Right renal pelvis (tissue), 4 donors: ENCODE measurements at places on chromosomes 4 and X.

DNA sequence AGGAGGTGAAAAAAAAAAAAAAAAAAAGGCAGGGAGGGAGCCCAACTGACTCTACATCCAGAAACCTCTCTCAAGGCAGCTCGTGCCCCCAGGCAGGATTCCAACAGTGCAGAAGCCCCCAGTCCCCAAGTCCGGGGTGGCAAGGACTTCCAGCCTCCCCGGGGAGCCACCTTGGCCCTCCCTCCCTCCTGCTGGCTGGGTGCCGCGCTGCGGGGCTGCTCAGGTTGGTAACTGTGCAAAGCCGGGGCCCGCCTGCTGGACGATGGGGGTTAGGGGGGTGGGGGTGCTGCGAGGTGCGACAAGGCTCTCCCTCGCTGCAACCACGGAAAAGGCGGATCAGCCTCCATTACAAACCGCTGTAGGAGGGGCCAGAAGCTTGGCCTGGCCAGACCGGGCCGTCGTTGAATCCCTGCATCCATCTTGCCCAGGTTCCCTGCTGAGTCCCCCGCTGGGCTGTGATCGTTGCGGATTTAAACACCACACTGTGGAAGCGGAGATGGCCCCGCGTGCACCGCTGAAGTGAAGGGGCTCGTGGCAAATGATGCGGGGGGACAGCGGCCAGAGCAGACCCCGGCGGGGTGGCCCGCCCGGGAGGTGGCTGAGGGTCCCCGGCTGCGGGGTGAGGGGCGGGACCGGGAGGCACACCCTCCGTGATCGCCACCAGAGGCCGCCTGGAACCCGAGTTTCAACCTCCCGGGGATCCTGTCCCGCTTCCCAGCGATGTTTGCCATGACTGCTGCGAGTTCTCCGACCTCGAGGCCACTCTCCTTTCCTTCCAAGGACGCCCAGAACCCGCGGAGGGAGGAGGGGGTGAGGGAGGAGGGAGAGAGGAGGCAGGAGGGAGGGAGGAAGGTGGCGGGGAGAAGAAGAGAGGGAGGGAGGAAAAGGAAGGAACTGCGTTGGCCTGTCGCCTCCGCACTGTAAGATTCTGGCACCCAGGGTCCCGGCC lies 58.0 kb upstream of the DDX3X start:
- DNase-seq = peak; percentile 60

DNA sequence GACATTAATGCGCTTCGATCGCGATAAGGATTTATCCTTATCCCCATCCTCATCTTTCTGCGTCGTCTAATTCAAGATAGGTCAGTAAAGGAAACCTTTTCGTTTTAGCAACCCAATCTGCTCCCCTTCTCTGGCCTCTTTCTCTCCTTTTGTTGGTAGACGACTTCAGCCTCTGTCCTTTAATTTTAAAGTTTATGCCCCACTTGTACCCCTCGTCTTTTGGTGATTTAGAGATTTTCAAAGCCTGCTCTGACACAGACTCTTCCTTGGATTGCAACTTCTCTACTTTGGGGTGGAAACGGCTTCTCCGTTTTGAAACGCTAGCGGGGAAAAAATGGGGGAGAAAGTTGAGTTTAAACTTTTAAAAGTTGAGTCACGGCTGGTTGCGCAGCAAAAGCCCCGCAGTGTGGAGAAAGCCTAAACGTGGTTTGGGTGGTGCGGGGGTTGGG lies 528 bp upstream of the FGF2 start:
- peak; percentile 34 for DNase-seq

DNA sequence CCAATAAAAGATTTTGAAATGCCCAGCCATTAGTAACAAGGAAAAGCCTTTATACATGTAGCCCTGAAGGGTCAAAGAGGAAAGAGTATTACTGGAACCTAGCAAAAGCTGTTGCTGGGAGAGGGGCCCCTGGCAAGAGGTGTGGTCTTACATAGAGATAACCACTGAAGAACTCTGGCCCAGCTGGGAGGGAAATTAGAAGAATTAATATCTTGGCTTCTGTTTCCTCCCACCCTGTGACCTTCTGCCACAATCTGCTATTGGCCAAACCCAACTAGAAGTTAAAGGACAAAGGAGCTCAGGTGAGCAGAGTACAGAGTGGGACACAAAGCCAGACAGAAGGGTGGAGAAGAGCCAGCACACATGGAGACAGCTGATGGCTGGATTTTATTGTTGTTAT lies 39.3 kb upstream of the CCNG2 start:
- DNase-seq = no peak

DNA sequence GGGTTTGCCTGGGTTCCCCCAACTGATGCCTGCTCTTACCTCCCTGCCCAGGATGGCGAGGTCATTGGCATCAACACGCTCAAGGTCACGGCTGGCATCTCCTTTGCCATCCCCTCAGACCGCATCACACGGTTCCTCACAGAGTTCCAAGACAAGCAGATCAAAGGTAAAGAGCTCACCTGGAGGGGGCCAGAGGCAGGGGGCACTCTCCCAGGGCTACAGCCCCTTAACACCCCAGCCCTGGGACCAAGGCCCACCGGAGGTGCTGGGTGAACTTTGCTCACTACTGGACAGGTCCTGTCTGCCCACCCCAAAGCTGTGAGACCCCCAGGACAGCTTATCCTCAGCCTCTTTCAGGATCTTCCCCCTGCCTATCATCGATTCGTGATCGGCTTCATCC lies 24.5 kb downstream of the HTRA3 start:
- DNase-seq = no peak

DNA sequence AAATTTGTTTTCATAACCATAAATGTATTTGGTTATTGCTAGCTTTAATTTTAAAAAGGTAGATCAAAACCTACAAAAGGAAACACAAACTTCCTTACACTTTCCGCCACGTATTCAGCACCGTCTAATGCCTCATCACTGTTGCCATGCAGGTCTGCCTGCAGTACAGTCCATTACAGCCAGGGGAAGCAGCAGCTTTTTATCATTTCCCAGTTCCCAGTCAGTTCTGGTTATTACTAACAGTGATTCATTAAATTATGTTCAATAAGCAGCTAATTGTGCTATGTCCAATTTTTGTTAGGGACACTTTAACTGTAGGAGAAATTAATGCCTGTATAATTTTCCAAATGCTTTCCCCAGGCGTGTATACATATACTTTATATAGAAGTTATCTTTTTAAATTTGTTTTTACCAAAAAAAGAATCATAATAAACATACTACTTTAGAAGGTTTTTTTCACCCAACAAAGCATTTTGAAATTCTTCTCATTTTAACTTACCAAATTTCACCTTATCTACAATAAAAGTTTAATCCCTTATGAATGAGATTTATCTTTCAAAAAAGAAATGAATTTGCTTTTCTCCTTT lies 93.3 kb downstream of the ANXA3 start:
- DNase-seq = no peak

GRCh38 chrX:153901753-153902140 lies 2.7 kb upstream of the AVPR2 start:
- no peak for DNase-seq

GRCh38 chr4:189032606-189033338 lies 893.5 kb downstream of the TRIML1 start:
- no peak for DNase-seq

DNA sequence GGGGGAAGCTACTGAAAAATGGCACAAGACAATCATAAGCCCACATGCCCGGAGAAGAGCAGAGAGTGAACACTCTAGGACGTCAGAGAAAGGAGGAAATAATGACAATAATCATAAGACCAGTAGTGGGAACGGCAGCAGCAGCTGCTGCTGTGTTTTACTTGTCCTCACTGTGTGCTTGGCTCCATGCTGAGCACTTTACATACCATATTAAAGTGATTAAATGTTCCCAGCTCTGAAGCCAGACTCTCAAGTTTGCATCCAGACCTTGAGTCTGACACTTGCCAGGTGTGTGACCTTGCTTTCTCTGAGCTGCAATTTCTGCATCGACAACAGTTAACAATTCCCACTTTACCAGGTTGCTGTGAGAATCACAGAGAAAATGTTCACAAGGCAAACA lies 255.4 kb downstream of the SPANXN1 start:
- no peak for DNase-seq

GRCh38 chr4:25729564-25729963 lies 73.9 kb downstream of the SLC34A2 start:
- no peak for DNase-seq

- no peak for DNase-seq
These were observed 8.6 kb upstream of the CLDN24 start for GRCh38 chr4:183330841-183331240.

- DNase-seq = no peak
These were observed 10.3 kb upstream of the VSIG4 start for GRCh38 chrX:66050140-66050569.

GRCh38 chr4:142977182-142977581 lies 131.1 kb upstream of the INPP4B start:
- DNase-seq = no peak

GRCh38 chr4:84631573-84631972 lies 48.6 kb downstream of the CDS1 start:
- no peak for DNase-seq

- no peak for DNase-seq
These were observed 94.0 kb upstream of the SHOX start for GRCh38 chrX:536616-537015.

- DNase-seq = no peak
These were observed 32.5 kb downstream of the MEPE start for GRCh38 chr4:87865288-87865687.

DNA sequence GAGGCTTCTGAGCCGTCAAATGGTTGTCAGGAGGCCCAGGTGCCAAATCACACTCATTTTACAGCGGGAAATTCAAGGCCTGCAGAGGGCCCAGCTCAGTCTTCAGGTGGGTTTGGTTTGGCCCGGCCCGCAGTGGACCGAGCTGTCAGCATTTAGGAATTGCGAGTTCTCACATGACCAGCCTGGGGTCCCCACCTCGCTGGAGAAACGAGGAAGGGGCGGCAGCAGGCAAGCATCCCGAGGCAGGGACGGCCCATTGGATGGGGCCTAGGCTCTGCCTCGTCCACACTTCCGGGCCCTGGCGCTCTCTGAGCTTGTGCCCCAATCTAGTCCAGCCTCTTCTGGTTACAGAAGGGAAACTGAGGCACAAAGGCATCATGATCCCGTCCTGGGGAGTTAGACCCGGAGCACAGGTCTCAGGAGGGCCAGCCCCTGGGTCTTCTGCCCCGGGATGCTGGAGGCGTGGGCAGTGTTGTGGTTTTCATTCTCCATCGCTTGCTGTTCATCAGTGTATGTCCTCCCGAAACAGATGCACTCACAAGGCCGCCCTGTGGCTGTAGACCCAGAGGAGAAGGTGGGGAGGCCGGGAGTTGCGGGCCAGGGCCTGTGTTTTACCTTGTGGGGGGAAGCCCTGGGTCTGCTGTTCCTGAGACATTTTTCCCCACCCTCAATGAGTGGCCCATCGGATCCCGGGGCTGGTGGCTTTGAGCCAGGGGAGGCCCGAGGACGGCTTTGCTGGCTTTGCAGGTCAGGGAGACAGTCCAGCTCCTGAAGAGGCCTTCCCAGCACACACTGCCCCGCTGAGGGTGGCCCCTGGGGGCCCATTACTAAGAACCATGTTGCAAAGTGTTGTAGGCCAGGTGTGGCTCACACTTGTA lies 8.9 kb downstream of the PSAPL1 start:
- no peak for DNase-seq

- DNase-seq = no peak
These were observed 1228.2 kb upstream of the ADGRL3 start for GRCh38 chr4:59971952-59972351.

- DNase-seq = no peak
These were observed 67.4 kb downstream of the DNAAF6 start for GRCh38 chrX:107273795-107274194.

- no peak for DNase-seq
These were observed 8.1 kb downstream of the NEK1 start for GRCh38 chr4:169604131-169604900.

DNA sequence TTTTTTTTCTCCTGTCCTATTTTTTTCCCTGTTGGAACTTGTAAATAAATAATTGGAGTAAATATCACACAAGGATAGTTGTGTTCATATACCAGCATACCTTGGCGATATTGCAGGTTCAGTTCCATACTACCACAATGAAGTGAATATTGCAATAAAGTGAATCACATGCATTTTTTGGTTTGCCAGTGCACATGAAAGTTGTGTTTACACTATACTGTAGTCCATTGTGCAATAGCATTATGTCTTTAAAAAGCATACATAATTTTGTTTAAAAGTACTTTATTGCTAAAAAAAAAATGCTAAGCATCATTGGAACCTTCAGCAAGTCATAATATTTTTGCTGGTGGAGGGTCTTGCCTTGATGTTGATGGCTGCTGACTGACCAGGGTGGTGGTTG lies 88.6 kb downstream of the GSTCD start:
- DNase-seq = no peak

DNA sequence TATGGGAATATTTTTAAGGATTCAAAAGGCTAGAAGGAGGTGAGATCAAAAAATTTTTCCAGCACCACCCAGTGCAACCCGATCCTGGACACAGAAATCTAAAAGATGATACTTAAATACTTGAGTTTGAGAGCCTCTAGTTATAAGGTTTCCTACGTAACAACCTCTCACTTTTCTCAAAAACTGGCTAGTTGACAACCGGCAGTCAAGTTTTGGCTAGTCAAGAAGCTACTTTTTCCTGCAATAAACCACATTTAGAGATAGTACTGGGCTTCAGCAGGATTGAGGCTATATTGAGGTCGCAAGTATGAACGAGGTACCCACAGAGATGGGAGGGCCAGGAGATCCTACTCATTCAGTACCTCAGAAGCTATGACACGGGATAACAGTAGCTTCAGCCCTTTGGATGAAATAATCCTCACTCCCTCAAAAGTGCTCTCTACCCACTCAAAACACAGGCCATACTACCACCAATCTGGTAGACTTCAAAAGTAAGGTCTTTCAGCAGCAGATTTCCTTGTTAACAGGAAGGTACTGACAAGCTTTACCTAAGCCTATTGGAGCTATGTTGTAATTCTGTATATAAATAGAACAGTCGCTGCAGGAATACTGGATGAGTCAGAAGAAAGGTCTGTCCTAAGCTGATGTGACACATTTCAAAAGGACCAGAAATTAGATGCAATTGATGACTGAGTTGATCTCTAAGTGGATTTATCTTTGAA lies 1.5 kb upstream of the TSPAN5 start:
- no peak for DNase-seq

DNA sequence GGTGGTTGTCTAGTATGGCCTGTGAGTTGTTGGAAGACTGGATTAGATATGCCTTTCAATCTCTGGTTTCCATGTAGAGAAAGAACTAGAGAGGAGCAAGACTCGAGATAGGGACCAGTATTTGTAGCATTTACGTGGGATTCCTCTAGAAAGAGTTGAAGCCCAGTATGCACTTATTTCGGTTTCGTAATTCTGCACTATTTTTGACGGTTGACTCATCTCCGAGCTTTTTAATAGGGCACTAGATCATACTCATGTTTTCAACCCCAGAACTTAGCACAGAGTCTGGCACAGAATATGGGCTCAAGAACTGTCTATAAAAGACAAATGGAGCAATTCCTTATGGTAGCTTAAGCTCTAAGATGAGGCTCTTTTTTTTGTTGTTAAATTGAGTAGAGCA lies 15.7 kb downstream of the HELT start:
- DNase-seq = no peak

GRCh38 chrX:75156531-75156945 lies 455 bp upstream of the ABCB7 start:
- peak; percentile 13 for DNase-seq

DNA sequence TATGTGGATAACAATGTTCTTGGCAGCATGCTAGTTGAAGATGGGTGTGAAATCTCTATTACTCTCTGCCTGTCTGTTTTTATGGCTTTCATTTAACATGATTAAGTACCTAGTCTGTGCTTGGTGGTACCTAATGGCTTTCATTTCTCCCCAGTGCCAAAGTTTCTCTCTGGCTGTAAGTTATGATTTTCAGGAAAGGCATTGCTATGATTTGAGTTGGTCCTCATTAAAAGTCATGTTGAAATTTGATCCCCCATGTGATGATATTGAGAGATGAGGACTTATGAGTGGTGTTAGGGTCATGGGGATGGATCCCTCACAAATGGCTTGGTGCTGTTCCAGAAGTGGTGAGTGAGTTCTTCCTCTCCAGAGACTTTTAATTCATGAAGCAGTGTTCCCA lies 162.4 kb upstream of the IL15 start:
- no peak for DNase-seq
